ENCODE measurements at places on chromosomes 1 and 21.

DNA sequence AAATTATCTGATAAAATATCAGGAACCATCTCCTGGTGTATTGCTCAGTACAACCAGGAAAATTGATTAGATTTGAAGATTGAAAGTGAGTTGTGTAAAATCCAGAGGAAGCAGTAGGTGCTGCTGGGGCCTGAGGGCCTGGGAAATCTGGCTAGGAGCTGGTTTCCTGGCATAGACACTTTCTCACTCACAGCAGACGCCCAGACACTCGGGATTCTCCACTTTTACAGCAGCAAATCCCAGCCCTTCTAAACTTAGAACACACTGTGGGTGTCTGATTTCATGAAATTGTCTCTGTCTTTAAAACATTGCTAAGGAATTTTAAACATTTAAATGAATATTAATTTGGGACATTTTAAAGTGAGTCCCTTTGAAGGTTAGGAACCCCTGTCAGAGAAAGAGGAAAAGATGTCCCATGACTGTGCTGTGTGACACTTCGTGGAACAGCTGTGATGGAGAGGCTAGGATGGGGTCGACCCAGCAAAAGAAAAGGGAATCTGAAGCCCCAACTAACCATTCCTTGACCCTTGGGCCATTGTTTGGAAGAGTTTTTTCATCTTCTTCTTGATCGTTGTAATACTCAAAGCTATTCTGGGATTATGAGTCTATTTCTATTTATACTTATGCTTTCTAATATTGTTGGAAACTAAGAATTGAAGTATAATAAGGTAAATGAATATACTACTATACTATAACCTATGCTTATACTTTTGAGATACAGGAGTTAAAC is 49.0 kb upstream of the VAMP3 start:
- no peak for DNase-seq

- no peak for DNase-seq
These were observed 6.7 kb downstream of the GON4L start for GRCh38 chr1:155850345-155850744.

GRCh38 chr1:109627692-109628399 is 8.2 kb downstream of the AMPD2 start:
- no peak for DNase-seq

GRCh38 chr1:32180186-32181060 is 948 bp downstream of the TXLNA start:
- DNase-seq, result peak; percentile 31

DNA sequence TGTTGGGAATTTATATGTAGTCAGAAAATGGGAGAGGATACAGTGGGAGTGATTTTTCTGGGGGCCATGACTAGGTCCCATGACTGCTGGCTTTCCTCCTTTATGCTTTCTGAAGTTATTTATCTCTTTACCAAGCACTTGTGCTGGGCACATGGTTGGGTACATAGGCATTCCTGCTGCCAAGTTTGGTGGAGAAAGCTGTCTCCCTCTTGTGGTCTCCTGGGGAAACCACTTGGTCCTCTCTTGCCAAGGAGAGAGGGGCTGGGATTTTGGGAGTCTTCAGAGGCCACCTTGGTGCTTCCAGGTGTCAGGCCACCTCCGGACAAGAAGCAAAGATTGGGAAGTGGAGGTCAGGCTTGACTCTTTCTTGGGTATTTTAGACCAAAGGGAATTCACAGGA is 120.2 kb upstream of the KCNE2 start:
- peak; percentile 39 for DNase-seq

GRCh38 chr1:175071276-175071943 is 3.8 kb downstream of the TNN start:
- DNase-seq, result no peak

GRCh38 chr1:16420424-16421118 is 16.7 kb downstream of the SPATA21 start:
- DNase-seq, result peak; percentile 68

DNA sequence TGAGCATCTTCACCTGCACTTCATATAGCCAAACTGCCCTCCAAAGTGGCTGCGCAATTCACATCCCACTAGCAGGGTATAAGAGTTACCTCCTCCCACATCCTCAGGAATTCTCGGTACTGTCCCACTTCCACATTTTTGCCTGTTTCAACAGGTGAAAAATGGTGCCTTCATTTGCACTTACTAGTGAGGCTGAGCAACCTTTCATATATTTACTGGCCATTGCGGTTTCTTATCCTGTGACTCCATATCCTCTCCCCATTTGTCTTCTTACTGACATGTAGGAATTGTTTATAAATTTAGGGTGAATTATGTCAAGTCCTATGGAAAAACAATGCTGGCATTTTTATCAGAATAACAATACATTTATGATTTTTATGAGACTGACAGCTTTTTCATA is 61.9 kb downstream of the NIBAN1 start:
- DNase-seq, result no peak

- DNase-seq, result no peak
These were observed 652.5 kb downstream of the AMY1C start for GRCh38 chr1:104402178-104402577.

GRCh38 chr1:54125386-54126070 is 27.3 kb downstream of the CDCP2 start:
- DNase-seq, result no peak

DNA sequence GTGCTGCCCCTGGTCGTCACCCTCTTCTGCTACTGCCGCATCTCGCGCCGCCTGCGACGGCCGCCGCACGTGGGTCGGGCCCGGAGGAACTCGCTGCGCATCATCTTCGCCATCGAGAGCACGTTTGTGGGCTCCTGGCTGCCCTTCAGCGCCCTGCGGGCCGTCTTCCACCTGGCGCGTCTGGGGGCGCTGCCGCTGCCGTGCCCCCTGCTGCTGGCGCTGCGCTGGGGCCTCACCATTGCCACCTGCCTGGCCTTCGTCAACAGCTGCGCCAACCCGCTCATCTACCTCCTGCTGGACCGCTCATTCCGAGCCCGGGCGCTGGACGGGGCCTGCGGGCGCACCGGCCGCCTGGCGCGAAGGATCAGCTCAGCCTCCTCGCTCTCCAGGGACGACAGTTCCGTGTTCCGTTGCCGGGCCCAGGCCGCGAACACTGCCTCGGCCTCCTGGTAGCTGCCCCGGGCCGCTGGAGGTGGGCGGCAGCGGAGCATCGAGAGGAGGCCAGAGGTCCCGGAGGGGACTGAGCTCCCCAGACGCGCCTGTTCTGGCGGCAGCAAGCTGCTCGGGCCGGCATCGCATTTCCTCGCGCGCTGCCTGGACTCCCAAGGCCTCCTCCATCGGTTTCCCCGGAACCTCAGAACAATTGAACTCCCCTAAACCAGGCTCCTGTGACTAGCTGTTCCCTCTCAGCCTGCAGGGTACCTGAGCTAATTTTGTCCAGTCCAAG is 1.1 kb downstream of the GPR25 start:
- no peak for DNase-seq

GRCh38 chr1:180928331-180929230 is 15.9 kb downstream of the KIAA1614 start:
- DNase-seq, result no peak

- DNase-seq, result no peak
These were observed 37.2 kb downstream of the ETNK2 start for GRCh38 chr1:204114606-204115005.

GRCh38 chr1:202329891-202330290 is 11.8 kb downstream of the UBE2T start:
- no peak for DNase-seq

GRCh38 chr1:59345221-59345620 is 48.3 kb downstream of the FGGY start:
- DNase-seq, result no peak

GRCh38 chr1:88658419-88658818 is 25.7 kb upstream of the PKN2 start:
- DNase-seq, result no peak

GRCh38 chr1:236429715-236430274 is 35.7 kb downstream of the EDARADD start:
- DNase-seq, result no peak

GRCh38 chr1:236523704-236524141 is at the start of gene LGALS8:
Gene LGALS8, plus strand, starts transcription at chr1:236523982. Its CDS starts 2,089 bp downstream, at chr1:236526071.
- peak; percentile 90 for DNase-seq

GRCh38 chr1:184753608-184754475 is 816 bp downstream of the EDEM3 start:
- DNase-seq, result peak; percentile 45

GRCh38 chr1:173507205-173507846 is 30.2 kb downstream of the PRDX6 start:
- DNase-seq, result no peak

GRCh38 chr1:235724730-235725129 is 75.1 kb upstream of the GNG4 start:
- DNase-seq, result no peak

- no peak for DNase-seq
These were observed 3.5 kb downstream of the ROR1 start for GRCh38 chr1:63777286-63777685.

GRCh38 chr1:210728437-210729149 is 399.9 kb downstream of the HHAT start:
- no peak for DNase-seq

DNA sequence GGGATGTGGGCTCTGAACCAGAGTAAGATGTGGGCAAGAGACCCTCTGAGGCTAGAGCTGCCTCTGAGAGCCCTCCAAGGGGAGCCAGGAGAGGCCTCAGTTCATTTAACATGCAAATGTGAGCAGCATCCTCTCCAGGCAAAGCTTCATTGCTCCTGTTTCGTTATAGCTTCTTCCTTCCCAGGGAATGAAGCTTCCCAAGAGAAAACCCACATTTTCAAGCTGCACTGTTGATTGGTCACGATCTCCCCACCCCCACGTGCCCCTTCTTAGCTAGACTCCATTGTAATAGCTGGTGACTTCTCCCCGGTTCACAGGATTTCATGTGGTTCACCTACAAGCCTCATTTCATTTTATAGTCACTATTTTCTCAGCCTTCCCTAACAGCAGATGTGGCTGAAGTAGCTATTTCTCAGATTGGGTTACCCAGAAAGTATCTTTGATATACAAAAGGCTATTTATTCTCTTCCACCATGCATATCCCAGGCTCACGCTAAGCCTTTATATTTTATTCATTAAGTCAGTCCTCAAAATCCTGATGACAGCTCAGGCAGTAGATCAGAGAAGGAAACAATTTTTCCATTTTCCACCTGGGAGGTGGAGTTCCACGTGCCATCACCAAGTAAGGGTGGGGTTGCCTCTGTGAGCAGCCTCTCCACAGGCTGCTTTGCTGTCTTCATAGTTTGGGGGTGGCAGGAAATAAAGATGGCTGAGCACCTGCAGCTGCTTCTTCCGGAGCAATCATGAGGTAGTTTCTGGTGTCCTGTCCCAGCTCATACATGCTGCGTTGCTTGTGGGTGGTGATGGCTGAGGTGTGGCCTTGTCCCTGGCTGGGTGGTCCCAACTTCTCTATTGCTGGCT is 178.3 kb upstream of the RAB4A start:
- no peak for DNase-seq

DNA sequence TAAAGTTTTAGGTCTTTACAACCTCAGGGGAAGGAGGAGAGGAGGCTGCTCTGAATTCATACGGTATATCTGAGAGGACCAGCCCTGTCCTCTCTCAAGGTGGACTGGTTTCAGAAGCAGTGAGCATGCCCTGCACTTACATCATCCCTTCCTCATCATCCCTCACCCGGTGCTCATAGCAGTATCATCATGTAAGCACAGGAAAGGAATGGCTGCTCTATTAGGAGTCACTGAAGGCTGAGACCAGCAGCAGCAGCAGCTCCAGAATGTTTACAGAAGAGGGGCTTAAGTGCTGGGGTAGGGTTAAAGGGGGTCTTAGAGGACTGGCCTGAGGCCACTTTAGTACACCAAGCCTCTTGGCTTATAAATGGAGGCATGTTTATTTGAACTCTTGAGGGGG is 185.9 kb downstream of the AK5 start:
- DNase-seq, result no peak

- DNase-seq, result no peak
These were observed 321.3 kb upstream of the USP24 start for GRCh38 chr1:55536545-55536865.

Measured in CD4-positive, alpha-beta T cell treated with Interleukin-21 for 1 hour (primary cell).